ENCODE measurements at places on chromosomes 12 and 14. TPM values are rescaled to one million over a fixed set of nuclear protein-coding genes. Genes with fewer than 3 reads are reported as not detected.

GRCh38 chr12:82486524-82487235 lies 128.4 kb downstream of the METTL25 start:
- H3K4me3 ChIP-seq, result no peak overlapping the region
- H3K36me3 ChIP-seq, result no peaks in the 10 kb centered on the region
- no peak for DNase-seq
- H3K27ac ChIP-seq, result no peak overlapping the region

DNA sequence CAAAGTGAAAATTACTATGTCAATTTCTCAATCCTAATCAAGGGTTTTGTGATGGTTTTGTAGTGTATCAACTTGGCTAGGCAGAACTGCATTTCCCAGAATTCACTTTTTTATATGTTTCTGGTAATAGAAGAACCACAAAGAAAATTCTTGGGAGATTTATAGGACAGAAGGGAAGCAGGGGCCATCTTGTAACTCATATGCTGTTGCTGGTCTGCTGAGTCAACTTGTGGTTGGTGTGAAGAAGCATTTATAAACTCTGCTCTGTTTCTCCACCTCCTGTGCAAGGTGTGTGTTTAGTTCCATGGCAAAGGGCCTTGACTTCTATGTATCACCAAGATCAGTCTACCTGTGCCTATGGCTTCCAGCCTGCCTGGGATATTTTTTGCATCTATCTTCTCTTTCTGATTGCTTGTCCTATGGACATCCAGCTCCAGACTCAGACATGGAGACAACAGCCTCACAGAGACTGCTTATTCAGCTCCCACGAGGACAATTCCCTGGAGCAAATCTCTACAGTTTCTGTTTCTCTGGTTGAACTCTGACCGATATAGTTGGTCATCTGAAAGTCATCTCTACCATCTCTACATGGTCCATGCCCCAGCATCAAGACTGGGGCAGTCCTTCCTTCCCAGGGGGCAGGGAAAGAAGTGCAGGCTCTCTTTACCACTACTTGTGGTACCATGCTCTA lies 364.3 kb upstream of the DDHD1 start:
- DNase-seq, result no peak
- no peaks in the 10 kb centered on the region for H3K27me3 ChIP-seq
- no peaks in the 10 kb centered on the region for H3K36me3 ChIP-seq
- H3K27ac ChIP-seq, result no peak overlapping the region

Gene KCNH5
- total RNA-seq, result 0.29 TPM

Gene NRXN3
- 4.4 TPM for total RNA-seq

Gene TDRD9
- total RNA-seq, result 1.8 TPM

Data from uterus (tissue), 4 donors.